Esophagus squamous epithelium (tissue), 5 donors: ENCODE measurements at places on chromosomes 5 and 9.

DNA sequence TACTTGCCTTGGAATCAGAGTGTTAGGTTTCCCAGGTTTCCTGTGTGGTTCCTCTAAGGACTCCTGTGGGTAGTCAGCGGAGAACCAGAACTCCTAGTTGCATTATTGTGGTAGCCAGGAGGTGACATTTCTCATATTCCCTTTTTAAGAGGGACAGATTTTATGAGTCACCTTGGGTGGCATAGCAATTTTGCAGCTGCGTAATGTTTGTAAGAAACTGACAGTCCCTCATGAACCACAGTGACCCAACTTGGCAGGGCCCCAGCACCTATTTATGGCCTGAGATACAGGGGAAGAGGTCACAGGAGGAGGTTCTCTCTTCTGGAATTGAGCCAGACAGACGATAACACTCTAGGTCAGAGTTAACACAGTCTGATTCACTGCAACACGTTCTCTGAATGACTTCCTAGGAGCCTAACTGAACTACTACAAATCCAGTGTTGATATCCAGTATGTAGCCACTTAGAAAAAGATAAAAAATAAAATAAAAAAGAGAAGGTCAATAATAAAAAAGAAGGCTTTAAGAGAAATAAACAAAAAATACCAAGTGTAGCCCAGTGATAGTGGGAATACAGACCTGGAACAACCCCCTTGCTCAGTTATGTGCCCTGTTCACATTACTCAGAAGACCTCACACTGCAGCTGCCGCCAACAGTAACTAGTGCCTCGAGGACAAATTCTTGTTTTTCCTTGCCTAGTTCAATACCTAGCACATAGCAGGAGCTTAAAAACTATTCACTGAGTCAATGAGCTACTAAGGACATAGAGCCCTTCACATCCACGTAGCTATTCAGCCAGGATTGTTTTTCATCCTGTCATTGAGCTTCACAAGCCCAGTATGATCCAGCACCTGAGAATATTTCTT lies 50.7 kb upstream of the VLDLR start:
- no peak for DNase-seq

DNA sequence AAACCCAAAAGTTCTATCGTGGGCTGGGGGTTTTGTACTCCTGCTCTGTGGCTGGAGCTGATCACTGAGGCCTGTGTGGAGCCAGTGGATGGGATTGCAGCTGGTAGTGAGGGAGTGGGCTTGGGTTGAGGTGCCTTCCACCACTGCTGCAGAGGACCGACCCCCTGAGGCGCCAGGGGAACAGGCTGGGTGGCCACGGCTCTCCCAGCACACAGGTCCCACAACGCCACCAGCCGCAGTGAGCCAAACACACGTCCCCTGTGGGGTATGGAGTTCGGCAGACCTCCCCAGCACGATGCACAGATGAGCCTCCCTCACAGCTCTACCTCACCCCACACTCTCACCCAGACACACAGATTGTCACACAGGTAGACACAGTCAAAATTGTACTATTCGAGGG lies 109.1 kb downstream of the DAB2IP start:
- no peak for DNase-seq

- no peak for DNase-seq
These were observed 202.7 kb downstream of the PBX3 start for GRCh38 chr9:125949703-125950460.

DNA sequence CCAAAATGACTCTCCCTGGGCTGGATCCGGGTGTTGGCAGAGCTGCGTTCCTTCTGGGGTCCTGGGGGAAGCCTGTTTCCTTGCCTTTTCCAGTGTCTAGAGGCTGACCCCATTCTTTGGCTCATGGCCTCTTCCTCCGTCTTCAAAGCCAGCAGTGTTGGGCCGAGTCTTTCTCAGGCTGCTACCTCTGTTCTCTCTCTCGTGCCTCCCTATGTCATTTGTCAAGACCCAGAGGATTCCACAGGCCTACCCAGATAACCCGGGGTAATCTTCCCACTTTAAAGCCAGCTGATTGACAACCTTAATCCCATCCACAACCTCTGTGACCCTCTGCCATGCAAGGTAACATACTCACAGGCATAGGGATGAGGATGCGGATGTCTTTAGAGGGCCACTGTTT lies 55.0 kb upstream of the KCNMB1 start:
- no peak for DNase-seq

DNA sequence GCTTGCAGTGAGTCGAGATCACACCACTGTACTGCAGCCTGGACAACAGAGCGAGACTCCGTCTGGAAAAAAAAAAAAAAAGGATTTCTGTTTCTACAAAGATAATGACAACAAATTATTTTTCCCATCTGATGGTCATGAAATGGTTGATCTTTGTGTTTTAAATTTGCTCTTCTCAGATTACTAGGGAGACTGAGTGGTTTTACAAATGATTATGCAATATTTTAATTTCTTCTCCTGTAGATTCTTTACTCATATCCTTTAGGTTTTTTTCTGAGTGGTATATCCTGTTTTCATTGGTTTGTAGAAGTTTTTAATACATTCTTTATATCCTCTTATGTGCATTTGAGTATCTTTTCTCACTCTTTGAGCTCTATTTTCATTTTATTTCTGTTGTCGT lies 20.6 kb upstream of the AUH start:
- no peak for DNase-seq

GRCh38 chr9:133113949-133114885 lies 6.8 kb downstream of the RALGDS start:
- DNase-seq = no peak

DNA sequence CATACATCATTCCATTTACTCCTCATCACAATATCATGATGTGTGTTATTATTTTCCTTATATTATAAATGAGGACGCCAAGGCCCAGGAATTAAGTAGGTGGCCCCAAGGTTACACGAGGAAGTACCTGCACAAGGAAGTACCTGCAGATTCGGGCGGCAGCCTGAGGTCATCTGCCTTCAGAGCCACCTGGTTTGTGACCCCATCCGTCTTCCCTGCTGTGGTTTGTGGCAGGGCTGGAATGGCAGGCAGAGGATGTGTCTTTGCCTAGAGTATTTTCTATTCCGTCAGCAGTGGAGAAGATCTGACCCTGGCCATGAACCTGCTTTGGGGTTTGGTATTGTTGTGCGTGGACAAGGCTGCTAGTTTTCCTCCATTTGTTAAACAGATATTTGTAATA lies 59.7 kb downstream of the PDZD2 start:
- no peak for DNase-seq

DNA sequence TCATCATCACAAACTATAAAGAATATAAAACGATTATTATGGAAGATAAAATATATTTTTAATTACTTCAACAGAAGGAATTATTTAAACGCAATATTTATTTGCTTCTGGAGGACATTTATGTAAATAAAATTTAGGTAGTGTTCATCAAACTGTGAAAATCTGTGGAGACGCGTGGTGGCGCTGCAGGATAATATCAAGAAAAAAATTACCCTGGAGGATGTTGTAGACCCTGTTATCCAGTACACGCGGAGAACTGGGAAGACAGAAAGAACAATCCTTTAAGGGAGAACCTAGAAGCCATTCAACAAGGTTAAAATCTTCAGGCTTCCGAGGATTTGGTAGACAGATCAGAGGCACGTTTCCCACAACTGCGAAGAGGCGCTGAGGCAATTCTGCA lies at the start of gene PCDHB12:
Gene PCDHB12, plus strand, starts transcription at position 242 of the 400 bp plus-strand sequence. CDS start 189 bp downstream, outside the sequence.
- no peak for DNase-seq

DNA sequence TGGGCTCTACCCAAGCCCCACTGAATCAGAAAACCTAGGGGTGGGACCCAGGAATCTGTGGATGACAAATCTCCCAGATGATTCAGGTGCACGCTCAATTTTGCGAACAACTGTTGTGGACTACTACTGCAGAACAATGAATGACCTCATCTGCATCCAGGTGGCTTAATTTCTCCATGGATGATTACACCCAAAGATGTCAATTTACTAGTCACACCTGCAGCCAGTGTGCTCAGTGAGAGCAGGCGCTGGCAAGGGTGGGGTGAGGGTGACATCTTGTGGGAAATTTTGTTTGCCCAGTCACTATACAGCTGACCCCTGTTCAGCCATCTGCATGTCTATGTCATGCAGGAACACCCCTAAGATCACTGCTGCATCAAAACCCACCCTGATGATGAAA lies 118.2 kb downstream of the ENTREP1 start:
- DNase-seq = no peak

DNA sequence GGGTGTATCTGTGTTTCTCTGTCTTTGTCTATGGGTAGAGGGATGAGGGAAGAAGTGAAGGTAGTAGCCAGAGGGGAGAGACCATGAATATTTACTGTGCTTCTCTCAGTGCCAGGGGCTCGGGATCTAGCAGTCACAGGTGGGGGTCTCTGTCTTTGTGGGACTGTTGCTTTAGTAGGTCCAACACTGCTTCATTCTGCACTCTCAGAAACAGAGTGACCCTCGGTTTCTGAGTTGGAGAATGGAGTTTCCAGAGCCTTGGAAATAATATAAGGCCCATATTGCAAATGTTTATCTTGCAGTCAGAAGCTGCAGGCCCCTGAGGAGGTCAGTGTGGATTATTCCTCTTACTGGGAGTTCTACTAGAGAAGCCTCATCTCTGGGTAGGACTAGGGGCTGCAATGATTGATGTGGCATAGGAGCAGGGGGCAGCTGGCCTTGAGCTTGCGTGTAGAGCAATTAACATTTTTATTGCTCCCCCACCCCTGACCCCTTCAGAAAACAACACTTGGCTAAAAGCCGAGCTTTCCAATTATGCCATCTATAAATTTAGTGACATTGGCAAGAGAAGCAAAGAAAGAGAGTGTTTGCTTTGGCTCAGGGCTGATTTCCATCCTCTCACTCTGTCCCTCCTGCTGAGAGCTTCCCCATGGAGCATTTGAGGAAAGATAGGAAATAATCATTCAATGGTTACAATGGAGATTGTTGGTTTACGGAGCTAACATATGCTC lies 55.0 kb upstream of the TRPC7 start:
- DNase-seq = no peak

- DNase-seq = no peak
These were observed 271.6 kb upstream of the MAP3K1 start for GRCh38 chr5:56543441-56544388.

GRCh38 chr9:136683173-136683745 lies 4.0 kb downstream of the AGPAT2 start:
- no peak for DNase-seq

GRCh38 chr5:78776637-78777036 lies 128.1 kb upstream of the LHFPL2 start:
- no peak for DNase-seq
